Uterus (tissue), 4 donors: ENCODE measurements at places on chromosomes 1 and 21.

- no peak for DNase-seq
These were observed 32.1 kb downstream of the CACNA1S start for GRCh38 chr1:201080135-201080534.

DNA sequence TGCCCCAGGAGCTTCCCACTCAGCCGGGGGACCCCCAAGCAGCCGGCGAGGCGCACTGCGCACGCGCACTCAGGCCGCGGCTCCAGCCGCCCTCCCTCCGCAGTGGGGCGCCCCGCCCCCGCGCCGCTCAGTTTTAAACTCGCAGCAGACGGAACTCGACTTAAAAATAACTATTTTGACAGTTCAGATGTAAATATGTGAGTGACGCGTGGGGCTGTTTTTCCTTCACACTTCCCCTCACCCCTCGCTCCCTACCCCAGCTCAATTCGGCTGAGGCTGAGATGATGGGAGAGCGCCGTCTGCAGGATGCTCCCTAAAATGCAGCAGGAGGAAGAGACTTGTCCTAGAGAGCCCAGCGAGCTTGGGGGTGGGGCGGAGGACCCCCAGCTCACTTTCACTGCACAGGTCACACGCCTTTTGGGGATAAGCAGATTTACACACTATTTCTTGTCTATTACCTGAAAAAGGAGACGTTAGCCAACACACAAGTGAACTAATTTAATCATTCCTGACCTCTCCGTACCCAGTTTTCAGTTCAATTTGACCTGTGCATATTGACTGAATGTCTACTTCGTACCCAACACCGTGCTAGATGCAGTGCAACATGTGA lies 8.9 kb upstream of the LEMD1 start:
- DNase-seq: peak; percentile 69

- peak; percentile 57 for DNase-seq
These were observed 296.6 kb downstream of the PTPRC start for GRCh38 chr1:198935306-198935921.

DNA sequence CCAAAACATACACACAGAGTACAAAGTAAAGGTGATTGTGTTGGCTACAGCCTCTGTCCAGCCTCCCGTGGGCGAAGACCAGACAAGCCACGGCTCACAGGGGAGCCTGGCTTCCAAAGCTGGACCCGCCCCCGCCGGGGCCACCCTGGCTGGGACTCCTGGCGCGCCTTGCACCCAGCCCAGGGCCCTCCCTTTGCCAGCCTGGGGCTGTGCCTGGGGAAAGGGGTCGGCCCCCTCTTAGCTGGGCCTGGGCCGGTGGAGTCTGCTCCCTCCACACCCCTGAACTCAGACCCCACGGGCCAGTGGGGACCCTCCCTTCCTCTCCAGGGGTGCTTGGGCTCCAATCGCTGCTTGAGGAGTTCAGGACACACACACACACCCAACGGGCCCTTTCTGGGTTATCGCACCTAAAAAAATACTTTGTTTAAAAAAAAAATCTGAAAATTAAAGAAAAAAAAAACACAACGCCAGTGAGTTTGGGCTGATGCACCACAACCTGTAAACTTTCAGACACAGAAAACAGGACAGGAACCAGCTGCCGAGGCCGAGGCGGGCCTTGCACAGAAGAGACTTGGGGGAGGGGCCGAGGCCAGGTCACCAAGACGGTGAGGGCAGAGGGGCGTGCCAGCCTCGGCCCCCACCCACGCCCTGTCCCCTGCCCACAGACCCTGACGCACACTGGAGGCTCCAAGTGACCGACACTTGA lies 56.3 kb downstream of the KCNAB2 start:
- no peak for DNase-seq

DNA sequence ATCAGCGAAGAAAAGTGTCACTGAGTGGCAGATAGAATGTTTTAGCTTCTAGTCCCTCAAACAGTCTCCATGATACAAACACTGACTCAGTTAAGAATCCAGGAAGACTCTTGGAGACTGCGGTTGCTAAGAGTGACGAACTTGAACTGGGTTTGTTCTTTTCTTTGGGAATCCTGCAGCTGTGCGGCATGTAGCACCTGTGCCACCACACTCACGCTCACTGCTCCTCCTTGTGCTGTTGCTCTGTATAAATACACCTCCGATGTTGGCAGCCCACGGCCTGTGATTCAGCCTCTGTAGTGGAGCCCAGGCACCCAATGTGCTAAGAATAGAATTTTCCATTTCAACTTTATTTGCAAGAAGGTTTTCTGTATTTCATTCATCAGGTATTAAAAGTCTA lies 5.5 kb upstream of the PPIE start:
- no peak for DNase-seq

GRCh38 chr1:197510691-197511378 lies 242.8 kb downstream of the CRB1 start:
- DNase-seq: no peak

DNA sequence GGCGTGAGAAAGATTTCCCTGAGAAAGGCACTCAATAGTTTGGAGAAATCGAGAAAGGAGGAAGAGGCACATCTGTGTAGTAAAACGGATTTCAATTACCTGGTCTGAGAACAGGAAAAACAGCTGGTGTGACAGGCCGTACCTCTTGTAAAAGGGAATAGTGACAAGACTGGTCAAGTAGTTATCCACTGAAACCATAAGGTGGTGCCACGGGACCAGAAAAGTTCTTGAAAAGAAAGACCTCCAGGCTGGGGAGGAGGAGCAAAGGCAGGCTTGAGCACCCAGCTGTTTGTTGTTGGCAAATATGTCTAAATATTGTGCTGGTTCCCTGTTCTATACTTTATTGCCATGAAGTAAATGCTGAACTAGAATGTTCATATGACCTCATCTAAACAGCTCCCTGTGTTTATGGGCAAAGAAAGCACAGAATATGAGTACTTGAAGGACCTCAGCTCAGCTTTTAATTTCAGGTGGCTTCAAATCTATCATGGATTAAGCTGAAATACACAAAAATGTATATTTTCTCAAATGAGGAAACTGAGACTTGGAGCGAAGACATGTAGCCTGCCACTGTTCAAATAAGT lies 4.0 kb downstream of the HAO2 start:
- no peak for DNase-seq

GRCh38 chr1:79161077-79161476 lies 154.5 kb upstream of the ADGRL4 start:
- DNase-seq: no peak

DNA sequence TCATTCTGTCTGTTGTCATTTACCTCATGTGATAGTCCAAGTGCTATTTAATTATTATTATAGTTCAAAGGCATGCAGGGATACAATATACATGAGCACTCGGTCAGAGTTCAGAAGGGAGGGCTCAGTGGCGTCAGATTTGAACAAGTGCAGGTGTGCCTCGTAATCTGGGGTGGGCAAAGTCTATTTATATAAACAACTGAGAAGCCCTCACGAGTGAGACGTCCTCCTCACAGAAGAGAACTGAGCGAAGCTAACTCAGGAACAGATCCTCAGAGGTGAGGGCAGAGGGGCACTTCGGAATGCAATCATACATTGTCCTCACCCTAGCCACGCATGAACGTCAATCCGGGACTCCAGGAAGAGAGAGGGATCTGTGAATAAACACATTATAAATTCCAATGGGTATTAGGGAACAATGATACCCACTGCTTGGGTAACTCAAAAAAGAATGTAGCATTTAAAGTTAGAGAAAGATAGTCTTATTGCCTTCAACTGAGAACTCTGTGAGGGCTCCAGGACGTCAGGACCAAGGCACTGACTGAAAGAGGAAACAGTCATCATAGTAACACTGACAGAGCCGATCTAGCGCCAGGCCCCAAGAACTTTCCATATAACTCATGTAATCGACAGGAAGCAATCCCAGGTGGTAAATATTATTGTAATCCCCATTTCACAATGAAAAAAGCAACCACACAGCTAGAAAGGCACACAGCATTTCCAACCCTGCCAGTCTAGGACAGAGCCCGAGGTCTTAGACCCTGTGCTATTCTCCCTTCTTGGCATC lies 127.1 kb upstream of the B3GALT2 start:
- DNase-seq: no peak

DNA sequence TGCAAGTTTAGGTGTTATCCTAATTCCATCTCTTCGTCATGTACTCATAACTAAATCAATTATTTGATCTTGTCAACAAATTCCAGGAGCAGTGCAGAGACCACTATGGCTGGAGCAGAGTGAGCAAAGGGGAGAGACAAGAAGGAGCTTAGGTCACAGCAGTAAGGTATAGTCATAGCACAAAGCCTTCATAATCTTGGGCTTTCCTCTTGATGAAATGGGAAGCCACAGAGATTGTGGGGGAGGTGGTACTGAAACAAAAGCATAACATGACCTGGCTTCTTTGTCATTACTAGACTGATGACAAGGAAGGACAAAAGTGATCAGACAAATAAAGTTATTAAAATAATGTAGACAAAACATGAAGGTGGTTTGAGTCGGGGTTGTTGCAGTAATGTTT lies 60.1 kb upstream of the PTGS2 start:
- DNase-seq: no peak

GRCh38 chr21:37932936-37933335 lies 16.7 kb upstream of the KCNJ6 start:
- DNase-seq: no peak

- no peak for DNase-seq
These were observed 103.5 kb downstream of the RPE65 start for GRCh38 chr1:68346188-68346808.

- no peak for DNase-seq
These were observed 18.7 kb upstream of the ST3GAL3 start for GRCh38 chr1:43688594-43689000.

DNA sequence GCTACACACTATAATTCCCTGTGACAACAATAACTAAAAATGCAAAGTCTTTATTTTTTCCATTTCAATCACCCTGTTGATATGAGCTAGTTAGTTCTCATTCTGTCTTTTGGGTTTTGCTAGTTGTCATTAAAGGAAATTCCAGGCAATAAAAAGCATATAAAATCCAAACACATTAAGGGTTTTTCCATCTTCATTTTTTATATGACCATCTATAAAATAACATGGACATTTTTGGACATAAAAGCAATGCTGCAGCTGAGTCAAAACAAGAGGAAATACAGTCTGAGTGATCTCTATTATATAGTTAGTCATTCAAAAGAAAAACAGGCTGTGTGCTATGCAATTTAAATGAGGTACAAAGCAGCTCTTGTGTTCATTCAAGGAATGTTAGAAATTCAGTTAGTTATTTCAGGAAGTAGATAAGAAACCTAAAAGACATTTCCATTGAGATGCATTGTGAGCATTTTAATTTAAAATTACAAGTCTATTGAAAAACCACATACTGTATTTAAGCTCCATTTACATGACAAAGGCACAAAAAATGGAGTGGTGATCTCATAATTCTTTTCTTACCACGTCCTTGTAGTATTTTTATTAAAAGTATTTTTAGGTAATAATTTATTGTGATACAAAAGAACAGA lies 67.3 kb upstream of the BCL10 start:
- DNase-seq: no peak

GRCh38 chr1:43447891-43448708 lies 5.6 kb downstream of the HYI start:
- DNase-seq: peak; percentile 17

DNA sequence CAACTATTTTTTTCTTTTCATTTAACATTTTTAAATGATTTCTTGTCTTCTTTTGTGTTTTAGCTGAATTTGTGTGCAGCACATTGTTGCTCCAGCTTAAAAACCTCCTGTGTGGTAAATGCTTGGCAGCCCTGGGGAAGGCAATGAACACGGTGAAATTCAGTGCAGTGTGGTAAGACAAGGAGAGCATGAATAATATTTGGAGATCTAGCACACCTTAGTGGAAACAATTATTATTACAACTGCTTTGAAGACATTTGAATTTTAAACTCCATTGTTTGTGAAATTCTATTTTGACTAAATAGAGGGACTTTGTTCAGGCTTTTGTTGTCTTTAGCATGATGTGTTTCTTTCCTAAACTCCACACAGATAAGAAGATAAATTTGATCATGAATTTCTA lies 242.6 kb upstream of the CXADR start:
- DNase-seq: peak; percentile 66

DNA sequence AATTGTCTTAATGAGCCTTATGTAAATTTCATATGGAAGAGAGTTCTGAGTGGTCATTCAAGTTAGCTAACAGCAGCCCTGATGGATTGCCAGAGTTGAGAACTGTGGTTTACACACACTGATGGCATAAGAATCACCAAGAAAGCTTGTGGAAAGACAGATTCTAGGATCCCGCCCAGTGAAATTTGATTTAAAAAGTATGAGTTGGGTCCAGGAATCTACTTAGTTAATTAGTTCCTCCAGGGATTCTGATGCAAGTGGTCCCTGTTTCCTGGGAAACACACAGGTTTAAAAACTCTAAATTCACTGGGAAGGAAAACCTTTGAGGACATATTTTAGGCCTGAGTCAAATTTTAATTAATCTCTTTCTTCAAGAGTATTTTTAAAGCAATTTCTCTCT lies 144.3 kb downstream of the NTPCR start:
- no peak for DNase-seq

GRCh38 chr1:41795205-41795762 lies 123.4 kb downstream of the HIVEP3 start:
- no peak for DNase-seq

- DNase-seq: no peak
These were observed 34.7 kb upstream of the RGL1 start for GRCh38 chr1:183769956-183770815.

- no peak for DNase-seq
These were observed 12.4 kb upstream of the KRTAP19-8 start for GRCh38 chr21:31050577-31051157.

DNA sequence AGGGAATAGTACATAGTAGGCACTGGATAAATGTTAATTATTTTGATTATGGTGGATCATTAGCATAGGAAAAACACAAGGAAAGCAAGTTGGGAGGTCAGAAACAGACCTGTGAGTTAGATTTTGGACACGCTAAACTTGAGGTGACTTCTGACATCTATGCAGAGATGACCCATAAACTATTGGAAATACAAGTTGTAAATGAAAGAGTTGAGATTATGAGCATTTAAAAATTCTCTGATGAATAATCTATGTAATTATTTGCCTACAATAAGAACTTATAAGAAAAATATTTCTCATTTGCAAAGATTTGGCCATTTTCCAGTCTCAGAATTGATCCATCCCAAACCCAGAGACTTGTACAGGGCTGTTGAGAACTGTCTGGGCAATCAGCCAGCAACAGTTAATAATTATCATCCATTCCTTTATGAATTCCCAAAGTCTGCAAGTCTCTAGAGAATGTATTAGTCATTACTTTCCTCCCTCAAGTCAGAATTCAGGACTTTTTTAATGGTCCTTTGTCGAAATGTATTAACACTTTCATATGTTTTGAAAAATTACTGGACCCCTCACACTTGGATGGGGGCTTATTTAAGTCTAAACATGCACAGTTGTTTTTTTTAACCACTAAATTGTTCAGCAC lies 19.4 kb upstream of the SLAMF6 start:
- DNase-seq: no peak

DNA sequence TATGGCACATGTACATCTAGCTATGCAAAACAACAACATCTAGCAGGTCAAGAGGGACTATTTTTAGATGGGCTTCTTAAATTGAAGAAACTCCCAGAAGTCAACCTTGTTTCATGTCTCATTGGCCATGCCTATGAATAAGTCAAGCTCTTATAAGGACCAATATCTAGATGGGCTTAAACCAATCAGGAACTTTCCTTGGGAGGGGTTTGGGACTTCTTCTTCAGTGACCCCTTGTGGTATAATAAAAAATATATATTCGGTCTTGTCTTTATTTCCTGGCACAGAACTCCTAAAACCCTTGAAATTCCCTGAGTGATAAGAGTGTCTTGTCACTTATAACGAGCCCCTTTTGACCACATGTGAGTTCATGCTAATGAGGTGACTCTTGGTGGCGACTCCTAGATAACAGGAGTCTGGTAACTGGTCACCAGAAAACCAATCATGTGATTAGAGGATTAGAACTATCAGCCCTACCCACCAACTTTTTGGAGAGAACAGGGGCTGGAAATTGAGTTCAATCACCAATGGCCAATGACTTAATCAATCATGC lies 218.3 kb downstream of the HHIPL2 start:
- DNase-seq: no peak
